ENCODE measurements at places on chromosomes 11 and 22. TPM values are rescaled to one million over a fixed set of nuclear protein-coding genes. Genes with fewer than 3 reads are reported as not detected.

DNA sequence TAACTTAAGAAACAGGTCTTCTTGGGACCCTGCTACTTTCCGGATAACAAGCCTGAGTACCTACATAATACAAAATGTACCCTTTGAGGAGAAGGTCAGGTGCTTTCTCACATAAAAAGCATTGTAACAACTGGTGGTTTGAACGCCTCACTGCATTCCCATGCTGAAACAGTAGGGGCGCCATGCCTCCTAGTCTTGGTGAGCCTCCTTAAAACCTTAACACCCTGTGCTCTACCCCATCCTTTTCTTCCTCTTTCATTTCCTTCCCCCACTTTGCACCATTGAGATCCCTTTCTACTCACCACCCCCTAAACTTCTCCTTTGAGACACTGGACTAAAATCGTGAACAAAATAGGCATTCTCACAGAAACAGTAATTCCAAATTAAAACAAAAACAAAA is 729.3 kb downstream of the NTM start:
- H3K4me1 ChIP-seq, result no peaks in the 10 kb centered on the region
- no peaks in the 10 kb centered on the region for H3K36me3 ChIP-seq
- no peak for DNase-seq
- H3K4me3 ChIP-seq, result no peak overlapping the region
- H3K27me3 ChIP-seq, result no peaks in the 10 kb centered on the region

DNA sequence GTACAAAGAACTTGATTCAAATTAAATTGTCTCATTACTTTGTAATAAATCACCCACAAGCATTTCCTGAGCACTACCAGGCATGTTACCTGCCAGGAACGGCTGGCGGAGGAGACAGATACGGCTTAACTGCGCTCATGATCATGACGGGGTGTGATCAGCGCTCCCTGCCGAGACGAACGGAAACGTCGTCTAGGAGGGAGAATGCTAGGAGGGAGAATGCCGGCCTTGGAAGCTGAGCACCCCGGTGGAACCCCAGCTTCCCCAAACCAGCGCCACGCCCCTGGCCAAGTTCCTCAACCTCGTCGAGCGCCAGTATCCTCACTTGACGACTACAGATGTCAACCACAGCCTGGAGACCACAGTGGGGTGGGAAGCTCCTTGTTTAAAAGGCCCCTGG is 272.8 kb downstream of the CTTN start:
- H3K27ac ChIP-seq, result no peak overlapping the region
- H3K36me3 ChIP-seq, result no peaks in the 10 kb centered on the region
- H3K4me1 ChIP-seq, result peaks cover 10% of the 10 kb centered on the region
- H3K27me3 ChIP-seq, result no peaks in the 10 kb centered on the region
- no peak overlapping the region for H3K4me3 ChIP-seq

- no peak overlapping the region for H3K4me3 ChIP-seq
- peaks cover 69% of the 10 kb centered on the region for H3K4me1 ChIP-seq
- no peaks in the 10 kb centered on the region for H3K36me3 ChIP-seq
- H3K27ac ChIP-seq, result no peak overlapping the region
Observed at GRCh38 chr11:33934450-33934849, 42.6 kb upstream of the LMO2 start.

DNA sequence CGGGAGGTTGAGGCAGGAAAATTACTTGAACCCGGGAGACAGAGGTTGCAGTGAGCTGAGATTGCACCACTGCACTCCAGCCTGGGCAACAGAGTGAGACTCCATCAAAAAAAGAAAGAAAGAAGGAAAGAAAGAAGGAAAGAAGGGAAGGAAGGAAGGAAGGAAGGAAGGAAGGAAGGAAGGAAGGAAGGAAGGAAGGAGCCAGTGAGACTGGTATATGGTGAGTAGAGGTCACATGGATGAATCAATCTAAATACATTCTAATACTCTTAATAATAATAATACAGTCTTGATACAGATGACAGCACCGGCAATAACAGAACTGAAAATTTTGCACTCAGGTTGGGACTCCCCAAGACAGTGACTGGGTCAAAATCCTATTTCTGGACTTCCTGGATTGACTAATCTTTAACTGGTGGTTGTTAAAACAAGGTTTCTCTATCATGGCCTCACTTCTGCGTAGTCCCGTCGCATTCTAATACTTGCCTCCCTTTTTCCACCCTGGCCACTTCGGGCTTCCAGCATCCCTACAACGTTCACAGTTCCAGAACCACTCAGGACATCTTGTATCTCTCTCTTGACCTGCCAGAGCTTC is 53.5 kb upstream of the EIF3M start:
- no peaks in the 10 kb centered on the region for H3K4me1 ChIP-seq
- H3K4me3 ChIP-seq, result no peak overlapping the region
- no peaks in the 10 kb centered on the region for H3K36me3 ChIP-seq
- H3K27ac ChIP-seq, result no peak overlapping the region

DNA sequence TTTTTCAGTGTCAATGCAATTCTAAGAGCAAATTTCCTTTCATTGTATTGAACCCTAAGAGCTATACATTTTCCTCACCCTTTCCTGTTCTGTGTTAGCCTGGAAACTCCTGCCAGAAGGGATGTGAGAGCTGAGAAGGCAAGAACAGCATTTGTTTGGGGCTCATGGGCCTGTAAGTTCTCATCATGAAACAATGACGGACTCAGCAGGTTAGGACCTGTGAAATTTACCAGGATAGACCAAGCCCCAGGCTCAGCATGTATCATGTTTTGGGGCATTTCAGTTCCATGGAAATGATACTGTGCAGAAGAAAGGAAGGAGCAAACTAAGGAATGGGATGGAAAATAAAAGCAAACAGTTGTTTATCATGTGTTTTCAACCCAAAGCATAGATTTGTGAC is 41.6 kb downstream of the NTM start:
- no peaks in the 10 kb centered on the region for H3K27me3 ChIP-seq
- H3K36me3 ChIP-seq, result no peaks in the 10 kb centered on the region
- H3K27ac ChIP-seq, result no peak overlapping the region
- no peaks in the 10 kb centered on the region for H3K4me1 ChIP-seq
- DNase-seq, result no peak
- no peak overlapping the region for H3K4me3 ChIP-seq

- DNase-seq, result peak; percentile 89
- H3K27me3 ChIP-seq, result no peaks in the 10 kb centered on the region
- H3K27ac ChIP-seq, result peak overlapping the region; percentile 89
- H3K4me3 ChIP-seq, result peak overlapping the region; percentile 18
- peaks cover 98% of the 10 kb centered on the region for H3K4me1 ChIP-seq
Observed at GRCh38 chr11:128471138-128471661, 116.2 kb downstream of the ETS1 start.

DNA sequence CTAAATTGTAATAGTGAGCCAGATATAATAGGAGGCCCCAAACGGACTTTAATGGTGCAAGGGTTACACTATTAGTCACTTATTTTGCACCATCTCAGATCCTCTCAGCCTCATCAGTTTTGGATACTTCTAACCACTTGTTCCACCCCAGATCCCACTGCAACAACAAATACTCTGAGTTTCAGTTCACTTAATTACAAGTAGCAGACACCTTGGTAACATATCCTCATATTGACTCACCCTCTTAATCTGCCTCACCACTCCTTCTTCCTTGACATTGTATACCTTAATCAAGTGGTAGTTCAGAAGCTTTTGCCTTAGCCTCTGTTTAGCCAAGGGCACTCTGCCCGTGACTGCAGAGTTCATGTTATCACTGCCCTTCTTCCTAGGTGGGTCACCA is 256.1 kb upstream of the UBASH3B start:
- no peaks in the 10 kb centered on the region for H3K27me3 ChIP-seq
- no peak for DNase-seq
- H3K4me1 ChIP-seq, result peaks cover 4% of the 10 kb centered on the region
- H3K27ac ChIP-seq, result no peak overlapping the region

- no peak overlapping the region for H3K27ac ChIP-seq
- H3K36me3 ChIP-seq, result no peaks in the 10 kb centered on the region
- no peaks in the 10 kb centered on the region for H3K4me1 ChIP-seq
- H3K27me3 ChIP-seq, result peaks cover 15% of the 10 kb centered on the region
- H3K4me3 ChIP-seq, result no peak overlapping the region
Observed at GRCh38 chr11:61554172-61554988, 26.5 kb downstream of the SYT7 start.

DNA sequence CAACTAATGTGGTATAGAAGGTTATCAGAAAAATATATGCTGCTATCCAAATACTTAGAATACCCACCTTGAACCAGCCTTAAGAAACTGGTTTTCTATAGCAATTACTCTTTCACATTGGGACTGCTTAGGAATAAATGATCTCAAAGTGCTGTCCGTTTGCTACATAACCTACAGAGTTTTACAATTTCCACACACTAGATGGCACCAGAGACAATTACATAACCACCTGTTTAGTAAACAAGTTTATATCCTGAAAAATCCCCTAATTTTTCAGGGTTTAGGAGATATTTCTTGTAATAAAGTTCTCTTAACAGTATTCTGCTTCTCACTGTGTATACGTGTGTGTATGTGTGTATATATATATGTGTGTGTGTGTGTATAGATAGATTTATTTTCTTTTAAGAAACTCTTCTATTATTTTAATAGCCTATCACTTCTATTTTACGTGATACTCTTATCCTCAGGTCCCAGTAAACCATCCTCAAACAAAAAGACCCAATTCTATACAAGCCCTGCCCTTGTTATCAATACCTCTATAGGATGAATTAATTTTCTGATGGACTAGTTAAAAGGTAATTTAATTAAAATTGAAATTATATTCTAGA is 6.7 kb upstream of the OR5I1 start:
- H3K4me3 ChIP-seq, result no peak overlapping the region
- H3K4me1 ChIP-seq, result no peaks in the 10 kb centered on the region
- no peak for DNase-seq
- no peaks in the 10 kb centered on the region for H3K36me3 ChIP-seq
- no peaks in the 10 kb centered on the region for H3K27me3 ChIP-seq

GRCh38 chr11:124752471-124753102 is 532 bp upstream of the VSIG2 start:
- DNase-seq, result no peak
- H3K27me3 ChIP-seq, result no peaks in the 10 kb centered on the region

DNA sequence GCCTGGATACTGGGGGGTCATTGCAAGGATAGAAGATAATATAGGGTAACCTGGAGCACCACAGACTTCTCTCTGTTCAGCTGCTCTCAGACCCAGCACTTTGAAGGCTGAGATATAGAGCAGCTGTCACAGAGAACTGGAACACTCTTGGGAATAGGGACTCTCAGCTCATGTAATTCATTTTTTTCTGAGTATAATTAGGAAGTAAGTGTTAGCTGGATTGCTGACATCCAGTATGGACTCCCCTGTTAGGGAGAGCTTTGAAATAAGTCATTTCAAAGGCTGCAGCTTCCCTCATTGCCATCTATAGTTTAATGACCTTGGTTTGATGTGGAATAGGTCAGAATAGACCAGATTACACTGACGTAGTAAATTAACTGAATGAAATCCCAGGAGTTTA is 120.8 kb upstream of the POU2AF2 start:
- no peak overlapping the region for H3K27ac ChIP-seq
- DNase-seq, result no peak
- no peaks in the 10 kb centered on the region for H3K36me3 ChIP-seq
- H3K27me3 ChIP-seq, result no peaks in the 10 kb centered on the region

- peak overlapping the region; percentile 37 for H3K27ac ChIP-seq
- peak; percentile 77 for DNase-seq
- peaks cover 5% of the 10 kb centered on the region for H3K36me3 ChIP-seq
- H3K4me3 ChIP-seq, result no peak overlapping the region
- H3K4me1 ChIP-seq, result peaks cover 60% of the 10 kb centered on the region
Observed at GRCh38 chr11:65862941-65863888, 3.0 kb downstream of the MUS81 start.

DNA sequence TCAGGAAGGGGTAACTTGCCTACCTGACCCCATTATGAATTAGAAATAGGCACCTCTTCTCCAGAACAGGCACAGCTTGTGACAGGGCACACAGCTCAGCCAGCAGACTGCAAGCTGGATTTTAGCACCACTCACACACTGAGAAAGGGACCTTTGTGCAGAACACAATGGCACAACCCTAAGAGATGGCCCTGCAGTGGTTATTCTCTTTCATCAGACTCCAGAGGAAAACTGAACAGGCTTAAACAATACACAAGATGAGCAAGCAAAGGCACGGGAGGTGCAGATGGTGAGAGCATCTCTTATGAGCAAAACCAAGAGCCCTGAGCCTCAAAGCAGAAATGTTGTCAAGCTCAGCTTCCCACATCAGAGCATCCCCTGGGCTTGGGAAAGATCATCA is 93.8 kb upstream of the LRRC55 start:
- no peaks in the 10 kb centered on the region for H3K36me3 ChIP-seq
- DNase-seq, result no peak
- H3K27me3 ChIP-seq, result no peaks in the 10 kb centered on the region

DNA sequence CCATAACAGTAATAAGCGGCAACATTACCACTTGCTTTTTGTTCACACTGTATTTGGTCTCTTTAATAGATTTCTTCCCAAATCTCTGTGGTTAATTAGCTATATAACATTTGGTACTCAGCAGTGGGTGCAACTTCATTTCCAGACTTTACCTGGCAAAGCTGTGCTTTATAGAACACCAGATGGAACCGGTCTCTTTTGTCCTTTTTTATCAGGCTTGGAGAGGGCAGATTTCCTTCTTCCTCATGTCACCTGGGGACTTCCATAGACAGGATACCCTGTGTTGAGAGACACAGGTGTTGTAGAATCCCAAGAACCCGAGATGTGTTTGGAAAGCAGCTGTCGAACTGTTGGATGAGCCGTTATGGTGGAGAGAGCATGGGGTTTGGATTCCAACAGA is 393.7 kb downstream of the NTM start:
- no peak overlapping the region for H3K4me3 ChIP-seq
- DNase-seq, result no peak
- H3K36me3 ChIP-seq, result no peaks in the 10 kb centered on the region
- H3K27me3 ChIP-seq, result no peaks in the 10 kb centered on the region
- no peaks in the 10 kb centered on the region for H3K4me1 ChIP-seq
- no peak overlapping the region for H3K27ac ChIP-seq

DNA sequence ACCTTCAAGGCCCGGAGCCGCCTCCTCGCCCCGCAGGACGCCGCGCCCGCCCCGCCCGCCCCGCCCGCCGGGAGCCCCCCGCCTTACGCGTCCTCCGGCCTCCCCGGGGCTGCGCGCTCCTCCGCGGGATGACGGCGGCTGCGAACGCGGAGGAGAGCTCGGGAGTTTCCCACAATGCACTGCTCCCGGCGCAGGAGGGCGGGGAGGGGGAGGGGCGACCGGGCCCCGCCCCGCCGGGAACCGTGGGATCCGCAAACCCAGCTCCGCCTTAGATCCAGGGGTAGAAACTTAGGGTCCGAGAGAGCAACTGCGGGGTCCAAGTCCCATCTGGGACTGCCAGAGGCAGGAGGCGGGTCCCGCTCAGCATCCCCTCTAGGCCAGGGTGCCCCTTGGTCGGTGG is at the start of gene CEND1:
CEND1 (minus strand) TSS at position 148 of the 400 bp plus-strand sequence. CDS start 1,514 bp downstream, outside the sequence.
- peaks cover 34% of the 10 kb centered on the region for H3K27me3 ChIP-seq
- DNase-seq, result no peak
- peaks cover 42% of the 10 kb centered on the region for H3K36me3 ChIP-seq
- H3K4me3 ChIP-seq, result no peak within 1 kb of the TSS
- H3K4me1 ChIP-seq, result peaks cover 21% of the 10 kb centered on the region

- H3K36me3 ChIP-seq, result no peaks in the 10 kb centered on the region
- no peaks in the 10 kb centered on the region for H3K27me3 ChIP-seq
- no peak overlapping the region for H3K4me3 ChIP-seq
- H3K27ac ChIP-seq, result no peak overlapping the region
- H3K4me1 ChIP-seq, result no peaks in the 10 kb centered on the region
Observed at GRCh38 chr11:110802162-110802561, 89.9 kb upstream of the ARHGAP20 start.

GRCh38 chr11:17522655-17523054 is 21.6 kb downstream of the USH1C start:
- no peaks in the 10 kb centered on the region for H3K27me3 ChIP-seq
- H3K27ac ChIP-seq, result no peak overlapping the region
- DNase-seq, result no peak
- no peaks in the 10 kb centered on the region for H3K36me3 ChIP-seq
- no peaks in the 10 kb centered on the region for H3K4me1 ChIP-seq

The RIC3 gene
- 20.2 TPM for total RNA-seq

The RASGRP2 gene
- total RNA-seq, result 160 TPM

The OR10D3 gene
- total RNA-seq, result not detected

The PDGFB gene
- total RNA-seq, result 5.4 TPM

Measured in spleen (tissue), 13 donors.